ENCODE measurements at places on chromosomes 5 and 9. TPM values are rescaled to one million over a fixed set of nuclear protein-coding genes. Genes with fewer than 3 reads are reported as not detected.

Gene ITK
- 263 TPM for total RNA-seq

Gene N4BP3
- 5.9 TPM for total RNA-seq

Gene TTLL11
- total RNA-seq: 3.3 TPM

Gene SLC44A1
- total RNA-seq: 14.3 TPM

Gene SOX30
- total RNA-seq: 0.11 TPM

Gene AK3
- 34.8 TPM for total RNA-seq

Gene TEK
- not detected for total RNA-seq

Gene ACTBL2
- total RNA-seq: not detected

Gene SPINK6
- not detected for total RNA-seq

Gene ECSCR
- total RNA-seq: not detected

Gene TAF11L5
- total RNA-seq: not detected

Gene SLC4A9
- total RNA-seq: 0.13 TPM

Gene GHR
- total RNA-seq: not detected

Gene ANXA6
- 495 TPM for total RNA-seq

Gene PCDHA13
- not detected for total RNA-seq

Gene PCDHGB4
- total RNA-seq: not detected

Gene ATP6V1G1
- total RNA-seq: 82.0 TPM

Gene TERT
- total RNA-seq: 0.44 TPM

Gene FOXD4L4
- total RNA-seq: 0.10 TPM

Gene SMIM33
- total RNA-seq: 0.32 TPM

Gene FBP2
- total RNA-seq: not detected

Gene MIGA2
- 38.3 TPM for total RNA-seq

Gene PTPRD
- total RNA-seq: not detected

Gene MVB12B
- total RNA-seq: 19.9 TPM

Gene VAV2
- total RNA-seq: 10.3 TPM

Gene PRDM9
- total RNA-seq: not detected

Gene PRR7
- total RNA-seq: 11.6 TPM

Gene TNC
- total RNA-seq: not detected

Gene CAMK4
- 84.9 TPM for total RNA-seq

Gene NDST1
- 0.63 TPM for total RNA-seq

Gene ERAP2
- total RNA-seq: 93.0 TPM

Gene OR1J2
- not detected for total RNA-seq

Gene UBLCP1
- total RNA-seq: 27.8 TPM

Gene CNTRL
- 80.8 TPM for total RNA-seq

Gene CCDC187
- not detected for total RNA-seq

Gene HK3
- not detected for total RNA-seq

Gene IL3
- total RNA-seq: not detected

Gene SLC6A18
- total RNA-seq: not detected

Gene TRAPPC13
- 22.2 TPM for total RNA-seq

Gene CTNND2
- total RNA-seq: not detected

Gene NR2F1-AS1
- total RNA-seq: not detected

Gene ARSI
- total RNA-seq: not detected

Gene BAAT
- not detected for total RNA-seq

Gene CACNA1B
- not detected for total RNA-seq

Gene NOXA1
- total RNA-seq: 0.52 TPM

Gene TXN
- 256 TPM for total RNA-seq

Gene TGFBI
- not detected for total RNA-seq

Gene PCDHGB3
- 0.26 TPM for total RNA-seq

Gene SAP30L
- total RNA-seq: 40.4 TPM

Gene PRR16
- not detected for total RNA-seq

Gene EFNA5
- not detected for total RNA-seq

Gene KCNV2
- total RNA-seq: not detected

Gene FKTN
- 12.8 TPM for total RNA-seq
